ENCODE measurements at places on chromosomes 5 and 9.

GRCh38 chr5:38753141-38753540 is 92.7 kb upstream of the OSMR start:
- DNase-seq = no peak

DNA sequence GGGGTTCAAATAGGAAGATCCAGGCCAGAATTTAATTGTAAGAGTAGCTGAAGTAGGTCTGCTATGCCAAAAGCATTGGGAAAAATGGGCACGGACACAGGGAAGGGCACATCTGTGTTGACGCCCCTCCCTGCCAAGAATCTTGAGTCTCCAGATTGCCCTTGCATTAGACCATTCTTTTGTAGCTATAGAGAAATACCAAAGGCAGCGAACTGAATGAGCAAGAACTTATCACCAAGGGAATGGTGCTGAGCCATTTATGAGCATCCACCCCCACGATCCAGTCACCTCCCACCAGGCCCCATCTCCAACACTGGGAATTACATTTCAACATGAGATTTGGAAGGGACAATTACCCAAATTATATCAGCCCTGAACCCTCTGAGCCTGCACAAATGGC is 18.0 kb upstream of the GDA start:
- DNase-seq = no peak

DNA sequence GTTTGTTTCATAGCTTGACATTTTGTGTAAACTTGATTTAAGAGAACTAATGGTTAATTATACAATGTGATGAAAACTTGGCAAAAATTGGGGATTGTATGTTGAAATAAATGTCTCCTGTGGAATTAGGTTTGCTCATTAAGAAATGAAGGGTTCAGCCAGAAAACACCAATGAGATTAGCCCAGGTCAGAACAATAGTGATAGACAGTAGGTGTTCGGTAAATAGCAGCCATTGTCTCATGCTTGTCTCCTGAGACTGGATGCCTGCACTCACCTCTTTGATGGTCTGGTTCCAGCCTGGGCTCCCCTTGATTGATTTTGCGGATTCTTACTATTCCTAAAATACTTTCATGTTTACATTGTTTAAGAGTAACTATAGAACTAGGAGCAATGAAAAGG is 135.5 kb downstream of the FBN2 start:
- DNase-seq = no peak

GRCh38 chr9:113633782-113634595 is 170.5 kb downstream of the RGS3 start:
- no peak for DNase-seq

- DNase-seq = peak; percentile 5
Measured at GRCh38 chr5:90528601-90529193, 687 bp downstream of the LYSMD3 start.

DNA sequence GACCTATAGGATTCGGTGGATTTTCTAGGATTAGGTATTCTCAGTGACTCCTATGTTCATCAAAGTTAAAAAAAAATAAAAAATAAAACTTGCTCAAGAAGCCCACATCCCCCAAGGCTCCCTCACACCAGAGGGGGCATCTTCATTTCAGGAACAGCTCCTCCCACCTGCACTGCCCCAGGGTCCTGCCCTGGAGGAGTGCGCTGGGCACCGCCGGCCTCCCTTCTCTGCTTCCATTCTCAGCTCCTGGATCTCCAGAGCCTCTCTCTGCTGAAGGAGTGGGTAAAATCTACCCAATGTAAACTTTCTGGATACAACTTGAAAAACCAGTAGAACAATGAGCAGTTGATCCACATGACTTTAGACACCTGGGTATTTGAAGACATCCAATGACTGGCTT is 359.8 kb upstream of the IRX4 start:
- no peak for DNase-seq

GRCh38 chr5:133644000-133644865 is 31.9 kb upstream of the FSTL4 start:
- no peak for DNase-seq

DNA sequence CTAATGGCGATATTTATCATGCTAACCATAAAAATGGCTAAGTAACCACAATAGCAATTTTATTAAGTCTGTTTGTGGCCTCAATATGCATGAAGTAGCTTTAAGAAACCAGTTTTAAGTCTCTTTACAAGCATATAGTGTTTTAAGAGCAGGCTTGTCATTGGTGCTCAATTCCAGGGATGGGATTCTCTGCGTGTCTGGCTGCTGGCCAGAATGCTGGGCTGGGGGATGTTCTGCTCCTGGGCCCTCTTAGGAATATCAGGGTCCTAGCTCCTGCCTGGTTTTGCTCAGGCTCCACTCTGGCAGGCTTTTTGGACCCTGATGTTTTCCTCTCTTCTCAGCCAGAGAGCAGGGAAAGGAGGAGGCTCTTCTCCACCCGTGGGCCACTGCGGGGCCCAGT is 127.2 kb downstream of the PDE8B start:
- no peak for DNase-seq

Measured in AG08395 (cell line).